Stimulated activated CD4-positive, alpha-beta T cell treated with anti-CD3 and anti-CD28 coated beads, Interleukin-4, amount 100 ng/mL, for 4 hours (primary cell): ENCODE measurements at places on chromosomes 13 and 19.

DNA sequence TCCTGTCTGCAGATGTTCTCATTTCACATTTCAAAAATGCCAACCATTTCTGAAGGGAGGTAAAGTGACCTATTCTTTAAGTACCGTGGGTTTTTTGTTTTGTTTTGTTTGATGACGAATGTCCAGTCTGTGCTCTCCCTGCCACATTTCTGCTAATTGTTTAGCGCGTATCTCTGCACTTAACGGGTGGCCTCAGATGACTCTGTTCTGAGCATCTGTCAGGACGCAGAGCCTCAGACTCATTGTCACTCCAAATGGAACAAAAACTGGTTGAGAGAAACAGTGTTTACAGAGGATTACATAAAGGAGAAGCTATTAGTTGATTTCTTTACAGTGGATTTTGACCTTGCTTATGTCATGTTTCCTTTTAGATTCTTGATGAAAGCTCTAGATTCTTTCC lies 23.7 kb downstream of the TPP2 start:
- no peak for DNase-seq

DNA sequence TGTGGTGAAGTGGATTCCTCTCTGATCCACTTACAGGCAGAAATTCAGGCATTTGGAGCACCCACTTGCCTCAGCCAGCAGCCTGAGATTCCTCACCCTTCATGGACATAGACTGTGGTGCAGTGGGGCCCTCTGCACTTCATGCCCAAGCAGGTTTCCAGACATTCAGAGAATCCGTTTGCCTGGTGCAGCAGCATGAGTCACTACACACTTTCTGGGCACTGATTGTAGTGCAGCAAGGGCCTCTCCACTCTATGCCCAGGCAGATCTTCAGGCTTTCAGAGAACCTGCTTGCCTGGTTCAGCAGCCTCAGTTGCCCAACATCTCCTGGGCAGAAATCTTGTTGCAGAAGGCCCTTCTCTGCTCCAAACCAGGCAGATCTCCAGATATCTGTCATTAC lies 920.9 kb downstream of the SLITRK5 start:
- DNase-seq: no peak

- no peak for DNase-seq
These were observed 990 bp downstream of the MYO9B start for GRCh38 chr19:17076543-17076991.

GRCh38 chr19:30263830-30264381 lies 108.3 kb upstream of the ZNF536 start:
- DNase-seq: no peak

DNA sequence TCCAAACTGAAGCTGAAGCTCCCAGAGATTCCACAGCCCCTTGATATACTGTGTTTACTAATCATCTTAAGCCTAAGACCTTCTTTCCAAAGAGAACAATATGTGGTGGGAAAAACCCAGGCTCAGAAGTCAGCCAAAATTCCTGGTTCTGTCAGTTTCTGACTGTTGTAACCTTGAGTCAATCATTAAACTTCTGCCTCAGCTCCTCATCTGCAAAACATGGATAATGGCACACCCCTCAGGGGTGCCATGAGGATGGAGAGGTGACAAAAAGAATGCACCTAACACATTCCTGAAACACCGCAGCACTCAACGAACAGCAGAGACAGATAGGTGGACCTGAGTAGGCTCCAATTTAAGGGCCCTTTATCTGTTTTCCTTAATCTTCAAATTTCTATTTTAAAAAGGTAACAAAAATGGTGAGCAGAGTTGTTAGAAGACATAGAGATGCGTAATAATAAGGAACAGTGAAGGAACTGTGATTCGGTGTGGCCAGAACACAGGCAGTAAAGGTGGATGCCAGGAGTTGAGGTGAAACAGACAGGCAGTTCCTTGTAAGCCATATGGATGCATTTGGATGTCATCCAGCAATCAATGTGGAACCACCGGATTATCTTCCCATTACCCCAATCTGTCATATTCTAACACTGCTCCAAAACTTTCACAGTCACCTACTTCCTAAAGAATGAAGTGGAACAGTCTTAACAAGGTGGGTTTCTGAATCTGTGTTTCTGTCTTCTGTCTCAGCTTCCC lies 56.6 kb upstream of the DOCK9 start:
- no peak for DNase-seq

DNA sequence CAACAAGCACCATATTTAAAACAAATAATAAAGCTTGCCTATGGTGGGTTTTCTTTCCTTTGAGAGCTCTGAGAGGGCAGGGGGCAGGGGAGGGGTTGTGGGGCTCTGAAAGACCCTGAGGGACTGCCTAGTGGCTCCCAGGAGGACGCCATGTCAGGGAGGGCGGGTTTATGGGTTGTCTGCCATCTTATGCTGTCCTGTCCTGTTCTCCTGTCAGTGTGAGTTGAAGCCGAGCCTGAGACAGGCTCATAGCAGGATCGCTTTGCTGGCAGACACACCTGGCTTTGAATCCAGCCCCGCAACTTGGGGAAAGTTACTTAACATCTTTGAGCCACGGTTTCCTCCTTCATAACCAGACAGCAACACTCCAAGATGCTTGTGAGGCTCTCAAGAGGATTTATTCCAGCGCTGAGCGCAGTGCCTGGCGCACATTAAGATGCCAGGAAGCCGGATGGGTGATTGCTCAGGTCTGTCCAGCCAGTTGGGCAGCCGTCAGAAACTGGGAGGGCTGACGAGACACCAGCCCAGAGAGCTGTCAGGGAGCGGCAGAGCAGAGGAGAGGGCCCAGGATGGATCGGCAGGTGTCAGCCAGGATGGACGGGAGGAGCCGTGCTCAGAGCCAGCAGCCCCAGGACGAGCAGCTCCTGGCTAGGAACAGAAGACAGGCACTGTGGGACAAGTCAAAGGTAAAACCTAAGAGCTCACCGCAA lies 36.8 kb upstream of the C1QTNF9 start:
- DNase-seq: no peak

DNA sequence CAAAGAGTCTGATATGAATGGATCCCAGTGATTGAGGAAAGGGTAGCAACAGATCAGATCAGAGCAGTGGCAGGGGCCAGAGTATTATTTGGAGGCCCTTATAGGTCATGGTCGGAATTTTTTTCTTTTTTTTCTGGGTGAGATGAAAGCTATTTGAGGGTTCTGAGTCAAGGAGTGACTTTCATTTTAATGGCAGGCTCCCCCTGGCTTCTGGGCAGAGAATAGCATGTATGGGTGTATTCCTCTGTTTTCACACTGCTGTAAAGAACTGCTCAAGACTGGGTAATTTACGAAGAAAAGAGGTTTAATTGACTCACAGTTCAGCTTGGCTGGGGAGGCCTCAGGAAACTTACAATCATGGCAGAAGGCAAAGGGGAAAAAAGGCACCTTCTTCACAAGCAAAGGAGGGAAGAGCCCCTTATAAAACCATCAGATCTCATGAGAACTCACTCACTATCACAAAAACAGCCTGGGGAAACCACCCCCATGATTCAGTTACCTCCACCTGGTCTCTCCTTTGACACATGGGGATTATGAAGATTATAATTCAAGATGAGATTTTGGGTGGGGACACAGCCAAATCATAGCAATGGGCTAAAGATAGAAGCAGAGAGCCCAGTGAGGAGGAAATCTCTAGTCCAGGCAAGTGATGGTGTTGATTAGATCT lies 3.0 kb upstream of the SLC6A16 start:
- DNase-seq: no peak

DNA sequence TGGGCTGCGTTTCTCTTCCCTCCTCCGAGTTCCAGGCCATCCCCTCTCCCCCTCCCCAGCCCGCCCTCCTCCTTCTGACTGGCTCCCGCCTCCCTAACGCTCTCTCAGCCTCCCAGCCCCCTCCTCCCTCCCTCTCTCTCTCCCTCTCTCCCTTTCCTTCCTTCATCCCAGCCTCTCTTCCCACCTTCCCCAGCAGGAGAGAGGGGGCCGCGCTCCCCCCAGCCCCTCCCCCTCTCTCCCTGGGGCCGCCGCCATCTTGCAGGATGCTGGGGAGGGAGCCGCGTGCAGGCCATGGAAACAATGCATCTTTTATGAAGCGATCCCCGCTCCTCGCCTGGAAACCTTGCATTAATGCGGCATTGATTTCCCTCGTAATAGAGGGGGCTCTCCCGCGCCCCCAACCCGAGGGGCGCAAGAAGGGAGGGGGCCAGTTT lies 42.6 kb upstream of the ADGRL1 start:
- peak; percentile 40 for DNase-seq

- no peak for DNase-seq
These were observed 324.6 kb downstream of the SHISA2 start for GRCh38 chr13:25727250-25727649.

DNA sequence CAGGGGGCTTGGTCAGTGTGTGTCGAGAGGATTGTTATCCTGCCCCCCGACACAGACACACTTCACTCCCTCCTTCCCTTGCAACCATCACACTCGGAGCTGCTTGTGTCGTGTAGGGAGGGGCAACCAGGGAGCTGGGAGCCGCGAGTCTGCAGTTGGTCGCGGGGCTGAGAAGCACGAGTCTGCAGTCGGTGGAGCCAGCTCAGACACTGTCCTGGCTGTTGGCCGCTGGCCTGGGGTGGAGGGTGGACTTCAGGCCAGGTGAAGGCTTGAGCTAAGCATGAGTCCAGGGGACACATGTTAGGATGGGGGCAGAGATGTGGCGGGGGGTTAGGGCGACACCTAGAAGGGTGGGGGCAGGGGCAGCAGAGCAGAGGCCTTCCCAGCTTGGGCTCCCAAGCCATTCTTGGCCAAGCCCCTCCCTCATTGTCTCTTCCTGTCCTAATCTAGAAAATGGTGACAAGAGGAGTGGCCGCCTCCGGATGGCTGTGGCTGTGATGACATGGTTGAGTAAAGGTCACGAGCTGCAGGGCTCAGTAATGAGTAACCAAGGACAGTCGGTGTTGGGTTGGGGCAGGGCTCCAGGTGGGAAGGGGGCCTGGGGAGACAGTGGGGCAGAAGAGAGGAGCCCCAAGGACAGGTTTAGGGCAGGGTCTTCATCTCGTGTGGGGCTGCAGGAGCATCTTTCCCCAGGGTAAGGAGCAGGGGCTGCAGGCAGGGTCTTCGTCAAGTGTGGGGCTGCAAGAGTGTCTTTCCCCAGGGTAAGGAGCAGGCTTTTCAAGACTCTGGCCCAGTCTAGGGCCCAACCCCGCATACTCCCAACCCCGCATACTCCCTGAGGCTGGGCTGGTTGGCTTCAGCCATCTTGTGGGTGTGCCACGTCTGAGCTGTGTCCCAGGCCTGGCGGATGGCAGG lies 8.6 kb downstream of the PPP5C start:
- no peak for DNase-seq

DNA sequence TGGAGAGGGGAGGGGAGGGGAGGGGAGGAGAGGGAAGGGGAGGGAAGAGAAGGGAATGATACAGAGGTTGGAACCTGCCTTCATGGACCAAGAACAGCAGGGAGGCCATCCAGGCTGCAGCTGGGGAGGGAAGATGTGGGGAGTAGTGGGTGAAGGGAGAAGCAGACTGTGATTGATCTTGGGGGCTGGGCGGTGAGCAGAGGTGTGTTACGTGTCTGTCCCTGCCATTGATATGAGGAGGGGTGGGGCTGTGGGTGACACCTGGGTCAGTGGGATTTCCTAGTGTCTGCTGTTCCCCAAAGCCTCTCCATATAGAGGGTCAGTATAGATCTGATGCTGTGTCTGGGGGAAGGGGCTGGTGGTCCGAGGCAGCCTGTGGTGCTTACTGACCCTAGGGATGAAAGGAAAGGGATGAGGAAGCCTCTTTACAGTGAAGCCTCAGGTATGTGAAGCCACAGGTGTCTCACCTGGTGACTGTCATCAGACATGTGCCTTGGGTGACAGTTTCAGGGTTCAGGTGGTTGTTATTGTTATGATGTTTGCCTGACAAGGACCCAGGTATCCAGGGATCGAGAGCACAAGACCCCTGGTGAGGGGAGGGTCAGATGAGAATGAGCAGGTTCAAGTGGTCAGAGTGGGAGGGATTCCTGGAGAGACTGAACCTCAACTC lies 18.7 kb upstream of the CEACAM1 start:
- no peak for DNase-seq

DNA sequence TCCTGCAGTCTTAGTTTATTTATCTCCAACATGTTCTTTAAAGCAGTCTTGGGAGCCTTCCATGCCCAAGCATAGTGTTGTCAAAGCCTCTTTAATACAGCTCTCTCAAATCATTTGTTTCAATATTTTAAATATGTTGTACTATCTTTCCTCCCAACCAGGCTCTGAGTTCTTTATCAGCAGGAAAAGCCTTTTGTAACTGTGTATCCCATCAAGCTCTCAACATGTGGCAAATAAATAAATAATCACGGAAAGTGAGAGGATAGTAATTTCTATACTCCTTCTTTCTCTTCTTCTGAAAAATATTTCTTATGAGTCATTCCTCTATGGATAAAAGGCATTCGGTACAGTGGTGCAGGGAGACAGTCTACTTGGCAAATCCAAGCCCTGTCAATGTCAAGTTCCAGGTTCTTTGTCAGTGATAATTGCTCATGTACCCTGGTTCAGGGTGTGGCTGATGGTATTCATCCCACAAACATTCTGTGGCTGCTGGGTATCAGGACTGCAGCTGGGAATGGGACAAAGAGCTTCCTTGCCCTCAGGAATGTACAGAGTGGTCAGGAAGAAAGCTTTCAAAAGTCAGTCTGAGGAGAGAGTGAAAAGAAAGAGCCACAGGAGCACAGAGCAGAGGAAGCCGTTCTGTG lies 384.3 kb downstream of the EFNB2 start:
- no peak for DNase-seq
